Cortex of kidney (tissue), 1 donor: ENCODE measurements at places on chromosomes 11 and 22.

- no peak for DNase-seq
These were observed 183 bp upstream of the ABCG4 start for GRCh38 chr11:119148720-119149017.

- DNase-seq = no peak
These were observed 18.9 kb upstream of the CARD18 start for GRCh38 chr11:105158436-105158835.

GRCh38 chr22:49853981-49854831 lies 562 bp downstream of the ZBED4 start:
- no peak for DNase-seq

DNA sequence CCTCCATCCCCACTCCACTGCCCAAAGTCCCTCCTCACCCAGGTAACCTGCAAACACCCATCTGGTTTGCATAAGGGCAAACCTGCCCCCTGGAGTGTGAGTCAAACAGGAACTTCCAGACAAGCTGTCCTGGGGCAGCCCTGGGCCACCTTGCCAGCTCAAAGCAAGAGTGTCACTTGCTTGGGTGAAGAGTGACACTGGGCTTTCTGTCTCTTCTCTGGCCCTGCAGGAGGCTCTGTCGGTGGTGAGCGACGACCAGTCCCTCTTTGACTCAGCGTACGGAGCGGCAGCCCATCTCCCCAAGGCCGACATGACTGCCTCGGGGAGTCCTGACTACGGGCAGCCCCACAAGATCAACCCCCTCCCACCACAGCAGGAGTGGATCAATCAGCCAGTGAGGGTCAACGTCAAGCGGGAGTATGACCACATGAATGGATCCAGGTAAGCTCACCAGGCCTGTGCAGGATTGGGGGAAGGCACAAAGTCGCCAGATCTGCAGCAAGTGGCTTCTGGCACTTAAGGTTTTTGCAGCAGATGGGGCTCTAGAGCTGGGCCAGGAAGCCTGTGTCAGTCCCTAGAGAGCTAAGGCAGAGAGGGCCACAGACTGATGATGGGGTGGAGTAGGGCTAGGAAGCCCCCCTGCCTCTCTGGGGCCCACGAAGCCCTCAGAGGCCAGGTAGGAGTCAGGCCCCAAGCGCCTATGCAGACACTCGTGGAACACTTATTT lies 64.2 kb downstream of the FLI1 start:
- no peak for DNase-seq

- DNase-seq = no peak
These were observed 7.8 kb upstream of the POLR3H start for GRCh38 chr22:41551877-41552582.

DNA sequence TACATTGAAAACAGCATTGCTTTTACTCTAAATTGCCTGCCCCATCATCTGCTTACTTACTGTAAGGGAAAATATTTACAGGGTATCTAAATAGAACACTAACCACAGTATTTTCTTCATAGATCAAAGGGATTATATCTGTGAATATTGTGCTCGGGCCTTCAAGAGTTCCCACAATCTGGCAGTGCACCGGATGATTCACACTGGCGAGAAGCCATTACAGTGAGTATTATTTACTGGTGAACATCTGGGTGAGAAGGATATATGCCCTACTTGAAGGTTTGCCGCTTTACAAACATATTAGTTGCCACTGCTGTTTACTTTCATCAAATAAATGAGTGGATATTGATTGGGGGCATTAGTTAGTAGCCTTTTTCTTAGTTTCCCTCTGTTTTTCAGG lies 5.9 kb upstream of the CNTF start:
- no peak for DNase-seq

DNA sequence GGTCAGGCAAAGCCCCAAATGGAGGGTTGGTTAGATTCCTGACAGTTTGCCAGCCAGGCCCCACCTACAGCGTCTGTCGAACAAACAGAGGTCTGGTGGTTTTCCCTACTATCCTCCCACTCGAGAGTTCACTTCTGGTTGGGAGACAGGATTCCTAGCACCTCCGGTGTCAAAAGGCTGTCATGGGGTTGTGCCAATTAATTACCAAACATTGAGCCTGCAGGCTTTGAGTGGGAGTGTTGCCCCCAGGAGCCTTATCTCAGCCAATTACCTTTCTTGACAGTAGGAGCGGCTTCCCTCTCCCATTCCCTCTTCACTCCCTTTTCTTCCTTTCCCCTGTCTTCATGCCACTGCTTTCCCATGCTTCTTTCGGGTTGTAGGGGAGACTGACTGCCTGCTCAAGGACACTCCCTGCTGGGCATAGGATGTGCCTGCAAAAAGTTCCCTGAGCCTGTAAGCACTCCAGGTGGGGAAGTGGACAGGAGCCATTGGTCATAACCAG lies 4.7 kb upstream of the TTC36 start:
- DNase-seq = no peak

DNA sequence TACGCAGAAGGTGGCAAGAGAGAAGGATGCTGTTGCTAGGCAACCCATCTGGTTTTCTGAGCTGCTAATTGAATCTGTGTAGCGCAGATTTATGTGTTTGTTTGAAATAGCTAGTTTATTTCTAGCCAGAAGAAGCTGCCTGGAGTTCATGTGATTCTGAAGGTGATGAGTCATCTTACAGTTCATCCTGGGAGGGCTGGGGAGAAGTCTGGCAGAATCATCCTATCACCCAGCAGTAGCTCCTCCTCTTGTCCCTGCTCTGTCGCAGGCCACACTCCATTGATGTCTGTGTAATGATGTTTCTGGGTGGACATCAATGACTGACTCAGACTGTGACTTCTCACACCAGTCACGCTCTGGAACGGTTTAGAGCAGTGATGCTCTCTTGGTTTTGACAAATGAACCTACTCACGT lies 4.8 kb upstream of the FBXO7 start:
- no peak for DNase-seq

DNA sequence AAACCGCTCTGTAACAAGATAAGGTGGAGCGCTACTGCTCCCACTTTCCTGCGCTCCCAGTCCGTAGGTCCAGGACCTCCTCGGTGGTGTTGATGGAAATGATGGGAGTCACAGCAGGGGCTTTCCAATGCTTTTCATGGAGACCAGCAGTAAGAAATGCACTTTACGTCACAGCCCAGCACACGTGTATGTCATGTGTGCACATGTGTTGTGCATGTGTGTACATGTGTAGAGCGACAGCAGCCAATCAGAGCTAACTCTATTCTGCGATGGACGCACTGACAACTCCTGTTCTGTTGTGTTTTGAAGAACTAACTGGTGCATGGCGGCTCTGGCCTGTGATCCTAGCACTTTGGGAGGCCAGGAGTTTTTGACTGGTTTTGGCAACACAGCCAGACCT lies 1.2 kb downstream of the CHID1 start:
- DNase-seq = no peak

GRCh38 chr11:83721263-83721662 lies 435.1 kb upstream of the CCDC90B start:
- no peak for DNase-seq

DNA sequence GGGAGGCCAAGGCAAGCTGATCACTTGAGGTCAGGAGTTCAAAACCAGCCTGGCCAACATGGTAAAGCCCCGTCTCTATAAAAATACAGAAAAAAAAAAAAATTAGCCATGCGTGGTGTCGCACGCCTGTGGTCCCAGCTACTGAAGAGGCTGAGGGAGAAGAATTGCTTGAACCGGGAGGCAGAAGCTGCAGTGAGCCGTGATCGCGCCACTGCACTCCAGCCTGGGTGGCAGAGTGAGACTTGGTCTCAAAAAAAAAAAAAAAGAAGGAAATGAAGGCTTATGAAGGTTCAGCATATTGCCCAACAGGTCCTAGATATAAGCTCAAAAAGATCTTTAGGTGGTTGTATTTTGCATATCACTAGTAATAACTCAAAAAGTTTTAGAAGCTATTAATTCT lies 10.2 kb downstream of the ATL3 start:
- DNase-seq = no peak

- no peak for DNase-seq
These were observed 28.7 kb downstream of the CEP164 start for GRCh38 chr11:117356126-117356890.

GRCh38 chr11:58992489-58992888 lies 53.2 kb downstream of the GLYATL1 start:
- DNase-seq = no peak

- no peak for DNase-seq
These were observed 58.8 kb downstream of the CNTN5 start for GRCh38 chr11:99079576-99079975.

GRCh38 chr11:24623121-24623520 lies 126.3 kb downstream of the LUZP2 start:
- no peak for DNase-seq

DNA sequence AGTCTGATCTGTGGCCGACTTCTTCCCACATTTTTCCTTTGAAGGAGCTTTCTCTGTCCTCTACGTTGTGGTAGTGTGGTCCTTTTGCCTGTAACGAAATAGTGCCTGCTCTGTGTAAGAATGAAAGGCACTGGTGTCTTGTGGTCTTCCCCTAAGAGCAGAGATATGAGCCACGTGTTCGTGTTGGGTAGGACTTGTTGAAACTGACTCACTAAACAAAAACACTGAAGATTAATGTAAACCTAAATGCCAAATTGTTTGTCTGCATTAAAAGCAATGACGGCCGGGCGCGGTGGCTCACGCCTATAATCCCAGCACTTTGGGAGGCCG lies 10.1 kb upstream of the RPS3 start:
- no peak for DNase-seq

- no peak for DNase-seq
These were observed 130.7 kb downstream of the CTTN start for GRCh38 chr11:70528794-70529580.

DNA sequence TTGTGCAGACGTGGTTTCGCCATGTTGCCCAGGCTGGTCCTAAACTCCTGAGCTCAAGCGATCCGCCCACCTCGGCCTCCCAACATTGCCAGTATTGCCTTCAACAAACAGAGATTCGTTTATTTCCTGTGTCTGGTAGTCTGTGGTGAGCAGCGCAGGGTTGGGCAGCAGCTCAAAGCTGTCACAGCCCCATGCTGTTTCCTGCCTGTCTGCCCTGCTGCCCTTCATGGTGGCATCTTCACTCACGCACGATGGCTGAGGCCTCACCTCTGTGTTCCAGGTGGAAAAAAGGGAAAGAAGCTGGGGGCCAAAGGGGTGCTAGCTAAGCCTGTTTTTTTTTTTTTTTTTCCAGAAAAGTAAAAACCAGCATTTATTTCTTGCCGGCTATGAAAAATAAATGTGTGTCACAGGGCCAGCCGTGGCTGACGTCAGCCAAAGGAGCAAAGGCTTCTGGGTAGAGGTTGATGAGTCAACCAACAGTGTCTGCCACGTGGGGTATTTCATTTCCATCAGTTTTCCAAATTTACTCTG lies 28.8 kb downstream of the TBC1D22A start:
- DNase-seq = no peak

- DNase-seq = no peak
These were observed 5.3 kb upstream of the INS start for GRCh38 chr11:2166091-2166851.

DNA sequence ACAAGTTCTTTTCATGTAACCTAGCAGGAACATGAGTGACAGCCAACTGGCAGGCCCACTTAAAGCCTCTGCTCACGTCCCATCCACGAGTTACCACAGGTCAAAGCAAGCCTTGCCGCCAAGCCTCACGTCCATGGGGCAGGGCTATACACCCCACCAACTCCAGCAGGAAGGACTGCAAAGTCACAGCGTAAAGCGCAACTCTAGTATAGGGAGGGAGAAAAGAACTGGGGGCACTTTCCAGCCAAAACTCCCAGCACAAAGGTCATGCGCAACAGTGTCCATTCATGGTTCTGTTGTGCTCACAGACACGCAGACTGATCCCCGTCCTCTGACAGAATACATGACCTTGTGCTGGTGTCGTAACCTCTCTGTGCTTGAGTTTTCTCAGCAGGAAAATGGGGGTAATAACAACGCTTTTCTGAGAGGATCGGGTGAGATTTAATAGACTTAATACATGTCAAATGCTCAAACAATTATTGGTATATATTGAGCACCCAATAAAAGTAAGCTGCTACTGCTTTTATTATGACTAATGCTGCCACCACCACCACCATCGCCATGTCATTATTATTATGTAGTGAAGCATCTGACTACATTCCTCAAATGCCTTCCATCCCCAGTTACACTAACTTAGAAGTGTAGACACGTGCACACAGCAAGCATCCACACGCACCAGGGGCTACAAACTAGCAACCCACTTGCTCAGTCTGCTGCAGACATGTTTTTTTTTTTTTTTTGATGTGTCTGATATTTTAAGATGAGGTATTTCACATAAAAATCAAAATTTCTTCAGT lies 104.4 kb upstream of the PARVA start:
- no peak for DNase-seq

DNA sequence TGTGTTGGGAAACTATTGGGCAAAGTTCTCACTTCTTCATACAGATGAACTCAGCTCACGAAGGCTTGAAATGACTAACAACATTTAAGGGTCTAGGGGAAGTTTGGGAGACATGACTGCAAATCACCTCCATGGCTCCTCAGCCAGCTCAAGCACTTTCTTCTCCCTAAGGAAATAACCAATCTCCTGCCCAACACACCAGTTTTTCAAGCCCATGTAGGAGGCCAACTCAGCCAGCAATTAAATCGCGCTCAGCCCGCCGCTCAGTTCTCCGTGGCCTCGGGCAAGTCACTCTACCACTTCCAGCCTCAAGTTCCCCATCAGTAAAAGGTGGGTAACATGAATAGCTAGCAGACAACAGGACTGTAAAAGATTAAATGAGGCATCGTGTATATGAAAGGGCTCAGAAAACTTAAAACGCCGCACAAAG lies 796 bp downstream of the POLDIP3 start:
- DNase-seq = no peak

GRCh38 chr11:40293655-40294348 lies 1165.7 kb downstream of the LRRC4C start:
- DNase-seq = no peak
